CD8-positive, alpha-beta memory T cell (primary cell): ENCODE measurements at places on chromosomes 11 and 22. TPM values are rescaled to one million over a fixed set of nuclear protein-coding genes. Genes with fewer than 3 reads are reported as not detected.
A peak's percentile ranks its signal among the peaks of the same experiment; 100 is the strongest.

The PRR5L gene
- total RNA-seq, result 28.4 TPM

The DAGLA gene
- total RNA-seq, result 0.11 TPM

The PRODH gene
- 0.46 TPM for total RNA-seq

The CBX7 gene
- 26.1 TPM for total RNA-seq

The CYP2D6 gene
- 1.8 TPM for total RNA-seq

The BTG4 gene
- total RNA-seq, result not detected

The PKP3 gene
- not detected for total RNA-seq

The OR56A1 gene
- total RNA-seq, result not detected

The EMID1 gene
- not detected for total RNA-seq

The ANAPC15 gene
- total RNA-seq, result 66.2 TPM

GRCh38 chr11:32100495-32100894 lies 9.6 kb downstream of the RCN1 start:
- no peak overlapping the region for H3K27ac ChIP-seq
- DNase-seq, result no peak
- H3K27me3 ChIP-seq, result no peaks in the 10 kb centered on the region

DNA sequence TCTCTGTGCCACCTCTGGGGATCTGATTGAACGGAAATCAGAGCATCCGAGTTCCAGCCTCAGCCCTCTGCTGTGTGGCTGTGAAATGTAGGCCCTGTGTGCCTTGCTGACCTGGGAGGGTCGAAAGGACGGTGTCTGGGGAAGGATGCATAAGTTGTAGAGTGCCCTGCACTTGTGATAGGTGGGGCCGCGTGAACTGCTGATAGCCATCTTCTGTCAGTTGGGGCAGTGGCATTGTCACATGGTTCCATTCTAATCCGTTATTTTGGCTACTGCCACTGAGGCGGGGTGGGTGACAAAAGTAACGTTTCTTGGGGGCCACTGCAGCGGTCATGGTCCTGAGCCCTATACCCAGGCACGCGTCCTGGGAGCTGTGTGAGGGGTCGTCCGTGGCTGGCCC lies 63.4 kb downstream of the LRP5 start:
- H3K36me3 ChIP-seq, result no peaks in the 10 kb centered on the region
- no peak for DNase-seq
- H3K4me1 ChIP-seq, result no peaks in the 10 kb centered on the region

GRCh38 chr11:113287801-113288200 lies 26.6 kb upstream of the TTC12 start:
- no peak for DNase-seq
- H3K27me3 ChIP-seq, result no peaks in the 10 kb centered on the region
- no peaks in the 10 kb centered on the region for H3K36me3 ChIP-seq

DNA sequence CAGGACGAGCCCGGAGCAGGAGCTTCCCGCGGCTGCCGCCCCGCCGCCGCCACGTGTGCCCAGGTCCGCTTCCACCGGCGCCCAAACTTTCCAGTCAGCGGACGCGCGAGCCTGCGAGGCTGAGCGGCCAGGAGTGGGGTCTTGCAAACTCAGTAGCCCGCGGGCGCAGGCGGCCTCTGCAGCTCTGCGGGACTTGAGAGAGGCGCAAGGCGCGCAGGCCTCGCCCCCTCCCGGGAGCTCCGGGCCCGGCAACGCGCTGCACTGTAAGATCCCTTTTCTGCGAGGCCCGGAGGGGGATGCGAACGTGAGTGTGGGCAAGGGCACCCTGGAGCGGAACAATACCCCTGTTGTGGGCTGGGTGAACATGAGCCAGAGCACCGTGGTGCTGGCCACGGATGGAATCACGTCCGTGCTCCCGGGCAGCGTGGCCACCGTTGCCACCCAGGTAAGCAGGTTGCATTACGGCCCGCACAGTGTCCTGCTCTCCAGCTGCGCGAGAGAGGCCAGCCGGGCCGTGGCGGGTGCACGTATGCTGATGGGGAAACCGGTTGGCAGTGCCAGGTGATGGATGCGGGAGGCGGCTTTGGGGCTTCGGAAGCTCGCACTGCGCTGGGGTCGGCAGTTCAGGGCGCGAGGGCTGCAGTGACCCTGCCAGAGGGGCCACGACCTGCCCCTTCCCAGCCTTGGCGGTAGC lies 2.0 kb downstream of the SLC6A5 start:
- no peak overlapping the region for H3K27ac ChIP-seq
- H3K27me3 ChIP-seq, result peaks cover 57% of the 10 kb centered on the region
- H3K4me3 ChIP-seq, result no peak overlapping the region
- no peaks in the 10 kb centered on the region for H3K4me1 ChIP-seq
- DNase-seq, result no peak

DNA sequence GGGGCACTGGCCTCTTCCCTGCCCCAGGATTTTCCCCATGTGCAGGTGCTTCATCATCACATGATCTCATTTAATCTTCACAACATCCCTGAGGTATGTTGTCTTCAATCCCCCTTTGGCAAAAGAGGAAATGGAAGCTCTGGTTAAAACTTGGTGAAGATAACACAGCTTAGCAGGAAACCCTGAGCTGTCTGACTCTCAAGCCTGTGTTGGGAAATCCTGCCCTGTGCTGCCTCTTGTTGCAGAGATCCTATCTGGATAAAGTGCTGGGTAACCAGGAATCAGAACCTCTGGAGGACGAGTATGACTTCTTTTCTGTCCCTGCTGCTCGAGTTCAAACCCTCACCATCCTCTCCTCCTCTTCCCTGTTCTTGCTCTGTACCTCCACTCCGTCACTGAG lies 13.1 kb upstream of the E2F8 start:
- no peaks in the 10 kb centered on the region for H3K27me3 ChIP-seq
- no peak for DNase-seq
- H3K4me3 ChIP-seq, result no peak overlapping the region
- H3K4me1 ChIP-seq, result no peaks in the 10 kb centered on the region

DNA sequence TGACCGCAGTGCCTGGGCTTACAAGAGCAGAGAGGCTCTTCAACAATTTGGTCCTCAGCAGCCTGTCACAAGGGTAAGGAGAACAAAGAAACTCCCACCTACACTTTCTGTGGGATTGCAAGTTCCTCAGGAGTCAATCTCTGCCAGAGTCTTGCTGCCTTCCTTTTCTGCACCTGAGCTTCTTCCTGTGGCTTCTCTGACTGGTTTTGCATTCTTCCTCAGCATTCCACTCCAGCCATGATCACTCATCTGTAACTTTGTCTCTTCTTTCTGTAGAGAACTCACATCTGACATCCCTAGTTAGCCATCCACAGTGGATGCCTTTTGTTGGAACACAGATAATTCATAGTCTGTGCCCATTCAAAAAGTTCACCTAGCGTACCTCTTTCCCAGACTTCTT lies 14.2 kb upstream of the OR6A2 start:
- DNase-seq, result no peak
- peaks cover 3% of the 10 kb centered on the region for H3K27me3 ChIP-seq
- no peaks in the 10 kb centered on the region for H3K36me3 ChIP-seq
- H3K27ac ChIP-seq, result no peak overlapping the region
- H3K4me3 ChIP-seq, result no peak overlapping the region
- no peaks in the 10 kb centered on the region for H3K4me1 ChIP-seq

DNA sequence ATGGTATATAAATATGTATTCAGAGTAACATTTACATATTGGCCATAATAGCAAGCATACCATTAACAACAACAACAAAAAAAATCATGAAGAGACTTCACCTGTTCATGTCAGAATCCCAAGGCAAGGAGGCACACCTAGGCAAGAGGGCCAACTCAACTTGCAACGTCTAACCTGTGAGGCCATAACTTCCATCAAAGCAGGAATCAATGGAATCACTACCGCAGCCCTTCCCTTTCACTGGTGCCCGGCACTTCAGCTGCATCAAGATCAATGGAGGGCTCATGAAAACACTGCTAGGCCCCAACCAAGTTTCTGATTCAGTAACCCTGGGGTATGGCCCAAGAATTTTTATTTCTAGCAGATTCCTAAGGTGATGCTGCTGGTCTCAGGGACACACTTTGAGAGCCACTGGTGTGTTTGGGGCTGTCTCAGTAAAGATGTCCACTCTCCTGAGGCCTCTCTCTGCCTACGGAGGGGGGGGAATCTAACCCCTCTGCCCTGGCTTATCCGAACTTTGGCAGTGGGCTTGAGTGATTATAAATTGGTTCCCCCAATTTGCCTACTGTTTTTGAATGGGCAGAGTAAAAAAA lies 8.0 kb downstream of the ZFTA start:
- H3K27me3 ChIP-seq, result no peaks in the 10 kb centered on the region
- H3K4me3 ChIP-seq, result no peak overlapping the region
- no peak overlapping the region for H3K27ac ChIP-seq
- H3K4me1 ChIP-seq, result no peaks in the 10 kb centered on the region

- no peaks in the 10 kb centered on the region for H3K4me1 ChIP-seq
- H3K36me3 ChIP-seq, result no peaks in the 10 kb centered on the region
- no peak overlapping the region for H3K27ac ChIP-seq
Observed at GRCh38 chr11:128367573-128367972, 219.8 kb downstream of the ETS1 start.

- H3K27me3 ChIP-seq, result no peaks in the 10 kb centered on the region
- no peak overlapping the region for H3K27ac ChIP-seq
- no peaks in the 10 kb centered on the region for H3K36me3 ChIP-seq
Observed at GRCh38 chr22:45460288-45461109, 42.2 kb upstream of the FBLN1 start.

- H3K4me1 ChIP-seq, result peaks cover 5% of the 10 kb centered on the region
- H3K36me3 ChIP-seq, result no peaks in the 10 kb centered on the region
- no peak for DNase-seq
- H3K27me3 ChIP-seq, result no peaks in the 10 kb centered on the region
- no peak overlapping the region for H3K27ac ChIP-seq
Observed at GRCh38 chr11:66953081-66953833, 4.9 kb downstream of the PC start.

DNA sequence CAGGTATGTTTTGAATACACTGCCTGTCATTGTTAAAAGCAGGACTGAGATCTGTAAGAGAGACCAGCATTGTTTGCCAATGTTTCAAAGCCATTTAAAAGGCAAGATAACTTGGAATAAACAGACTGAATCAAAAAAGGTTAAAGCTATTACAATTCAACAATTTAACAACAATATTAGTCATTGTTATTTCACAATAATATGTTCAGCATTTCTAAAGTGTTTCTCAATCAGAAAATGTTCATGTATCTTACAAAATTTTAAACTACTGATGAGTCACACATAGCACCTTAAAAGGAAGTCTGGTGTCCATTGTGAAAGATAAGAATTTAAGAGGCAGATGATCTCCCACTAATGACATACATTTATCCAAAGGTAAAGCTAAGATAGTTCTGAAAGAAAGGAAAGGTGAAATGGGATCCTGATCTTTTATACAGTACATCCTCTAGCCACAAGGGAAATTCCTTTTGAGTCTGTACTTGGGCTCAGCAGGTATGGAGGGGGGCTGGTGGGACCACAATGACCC lies 79.7 kb downstream of the MAML2 start:
- DNase-seq, result no peak
- no peak overlapping the region for H3K4me3 ChIP-seq
- no peaks in the 10 kb centered on the region for H3K27me3 ChIP-seq
- no peak overlapping the region for H3K27ac ChIP-seq
- peaks cover 85% of the 10 kb centered on the region for H3K4me1 ChIP-seq
- no peaks in the 10 kb centered on the region for H3K36me3 ChIP-seq

DNA sequence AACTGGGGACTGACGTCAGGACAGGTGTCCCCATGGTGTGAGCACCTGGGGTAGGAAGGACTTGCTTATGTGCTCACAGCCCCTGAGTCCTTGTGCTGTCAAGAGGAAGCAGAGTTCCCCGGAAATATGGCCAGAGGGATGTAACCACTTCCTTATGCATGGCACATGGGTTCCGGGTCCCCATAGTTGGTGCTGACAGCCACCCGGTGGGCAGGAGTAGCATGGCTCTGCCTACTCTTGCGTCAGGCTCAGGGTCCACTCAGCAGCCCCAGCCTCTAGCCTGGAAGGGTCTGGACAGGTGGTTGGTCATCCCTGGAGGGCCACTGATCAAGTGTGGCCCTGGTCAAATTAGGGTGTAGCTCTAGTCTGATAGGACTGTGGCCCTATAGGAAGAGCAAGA lies 42.8 kb upstream of the CCND1 start:
- H3K27me3 ChIP-seq, result no peaks in the 10 kb centered on the region
- no peak overlapping the region for H3K27ac ChIP-seq
- no peaks in the 10 kb centered on the region for H3K4me1 ChIP-seq
- no peak for DNase-seq

- H3K27ac ChIP-seq, result no peak within 1 kb of the TSS
- DNase-seq, result no peak
- H3K4me1 ChIP-seq, result no peaks in the 10 kb centered on the region
- H3K36me3 ChIP-seq, result no peaks in the 10 kb centered on the region
- H3K4me3 ChIP-seq, result peak within 1 kb of the TSS; percentile 41
Observed at GRCh38 chr11:75668451-75669297, at the start of gene MAP6. Gene MAP6, minus strand, starts transcription at chr11:75669038. Its CDS starts 669 bp downstream, at chr11:75668369.

DNA sequence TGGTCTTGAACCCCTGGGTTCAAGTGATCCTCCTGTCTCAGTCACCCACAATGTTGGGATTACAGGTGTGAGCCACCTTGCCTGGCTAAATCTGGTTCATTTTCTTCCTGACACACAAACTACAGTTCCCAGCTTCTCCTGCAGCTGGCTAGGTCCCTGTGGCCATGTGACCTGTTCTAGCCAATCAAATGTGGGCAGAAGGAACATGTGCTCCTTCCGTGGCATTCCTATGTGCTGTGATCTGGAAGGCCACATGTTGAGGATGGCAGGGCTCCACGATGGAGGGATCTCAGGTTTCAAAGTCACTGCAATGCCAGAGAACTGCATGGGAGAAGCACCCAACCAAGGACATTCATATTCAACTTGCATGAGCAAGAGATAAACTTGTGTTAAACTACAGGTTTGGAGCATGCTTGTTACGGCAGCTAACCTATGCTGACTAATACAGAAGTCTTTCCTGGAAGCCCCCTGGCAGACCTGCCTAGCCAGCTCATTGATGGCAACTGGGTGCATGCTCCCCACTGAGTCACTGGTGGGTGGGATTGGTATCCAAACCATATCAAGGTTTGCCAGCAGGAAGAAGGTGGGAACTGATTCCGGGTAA lies 86.0 kb downstream of the RPS6KA4 start:
- peaks cover 18% of the 10 kb centered on the region for H3K4me1 ChIP-seq
- H3K27me3 ChIP-seq, result peaks cover 7% of the 10 kb centered on the region
- H3K36me3 ChIP-seq, result no peaks in the 10 kb centered on the region
- H3K27ac ChIP-seq, result no peak overlapping the region

- no peak overlapping the region for H3K27ac ChIP-seq
- H3K36me3 ChIP-seq, result no peaks in the 10 kb centered on the region
- peaks cover 12% of the 10 kb centered on the region for H3K4me1 ChIP-seq
- no peaks in the 10 kb centered on the region for H3K27me3 ChIP-seq
- DNase-seq, result no peak
- no peak overlapping the region for H3K4me3 ChIP-seq
Observed at GRCh38 chr11:10722307-10722706, 28.7 kb upstream of the CTR9 start.

GRCh38 chr22:36852056-36852973 lies 8.5 kb upstream of the NCF4 start:
- no peak for DNase-seq
- H3K4me3 ChIP-seq, result no peak overlapping the region
- H3K4me1 ChIP-seq, result peaks cover 18% of the 10 kb centered on the region
- no peaks in the 10 kb centered on the region for H3K27me3 ChIP-seq
- H3K36me3 ChIP-seq, result no peaks in the 10 kb centered on the region

GRCh38 chr11:24872186-24872585 lies 375.3 kb downstream of the LUZP2 start:
- DNase-seq, result no peak
- H3K27ac ChIP-seq, result no peak overlapping the region
- no peaks in the 10 kb centered on the region for H3K27me3 ChIP-seq
- H3K36me3 ChIP-seq, result no peaks in the 10 kb centered on the region
- H3K4me3 ChIP-seq, result no peak overlapping the region
- H3K4me1 ChIP-seq, result no peaks in the 10 kb centered on the region

GRCh38 chr11:124894606-124895430 lies 2.8 kb downstream of the ROBO4 start:
- no peak overlapping the region for H3K4me3 ChIP-seq
- H3K36me3 ChIP-seq, result no peaks in the 10 kb centered on the region
- DNase-seq, result no peak
- no peaks in the 10 kb centered on the region for H3K27me3 ChIP-seq
- no peaks in the 10 kb centered on the region for H3K4me1 ChIP-seq

- no peaks in the 10 kb centered on the region for H3K4me1 ChIP-seq
- H3K4me3 ChIP-seq, result no peak overlapping the region
- H3K27ac ChIP-seq, result no peak overlapping the region
- peak; percentile 26 for DNase-seq
Observed at GRCh38 chr22:29480512-29481264, 670 bp downstream of the NEFH start.
